ENCODE measurements at places on chromosomes 6 and 20.

DNA sequence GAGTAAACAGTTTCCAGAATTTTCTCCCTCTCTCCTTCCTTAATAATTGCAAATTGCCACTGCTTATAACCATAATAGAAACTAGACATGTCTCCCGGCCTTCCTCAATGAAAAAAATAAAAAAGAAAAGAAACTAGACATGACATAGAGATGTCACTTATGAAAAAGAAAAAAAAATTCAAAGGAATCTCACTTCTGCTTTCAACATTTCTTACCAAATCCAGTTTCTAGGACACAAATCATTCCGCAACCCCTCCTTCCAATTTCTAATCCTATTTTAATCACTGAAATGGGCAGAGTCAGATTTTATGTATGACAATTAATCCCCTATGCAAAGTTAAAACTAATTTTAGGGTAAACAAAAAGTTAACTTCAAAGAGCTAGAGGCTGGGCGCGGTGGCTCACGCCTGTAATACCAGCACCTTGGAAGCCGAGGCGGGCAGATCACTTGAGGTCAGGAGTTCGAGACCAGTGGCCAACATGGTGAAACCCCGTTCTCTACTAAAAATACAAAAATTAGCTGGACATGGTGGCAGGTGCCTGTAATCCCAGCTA, 40.1 kb upstream of the EEF1A1 start:
- DNase-seq: no peak

GRCh38 chr20:19626896-19627295, 131.2 kb upstream of the RIN2 start:
- DNase-seq: no peak

GRCh38 chr6:33440649-33441309, 13.6 kb upstream of the ZBTB9 start:
- DNase-seq: no peak

DNA sequence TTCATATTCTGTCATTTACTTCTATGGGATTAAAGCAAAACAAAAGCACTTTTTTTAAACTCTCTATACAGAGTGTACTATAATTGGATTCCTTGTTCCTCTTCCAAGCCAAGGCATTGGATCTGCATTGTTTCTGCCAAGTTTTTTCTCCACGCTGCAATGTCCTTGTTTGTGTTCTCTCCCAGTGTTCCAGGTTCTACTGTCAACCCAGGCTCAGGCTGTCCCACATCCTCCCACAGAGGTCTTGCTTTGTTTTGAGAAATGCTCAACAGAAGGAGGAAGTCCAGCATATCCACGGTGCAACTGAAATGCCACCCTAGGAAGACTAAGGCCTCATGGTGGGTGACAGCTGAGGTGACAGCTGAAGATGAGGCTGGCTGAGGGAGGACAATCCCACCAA, 287.1 kb upstream of the PRDM1 start:
- DNase-seq: no peak

All from NCI-H146 (cell line).